ENCODE measurements at places on chromosomes 11 and 22. TPM values are rescaled to one million over a fixed set of nuclear protein-coding genes. Genes with fewer than 3 reads are reported as not detected.

DNA sequence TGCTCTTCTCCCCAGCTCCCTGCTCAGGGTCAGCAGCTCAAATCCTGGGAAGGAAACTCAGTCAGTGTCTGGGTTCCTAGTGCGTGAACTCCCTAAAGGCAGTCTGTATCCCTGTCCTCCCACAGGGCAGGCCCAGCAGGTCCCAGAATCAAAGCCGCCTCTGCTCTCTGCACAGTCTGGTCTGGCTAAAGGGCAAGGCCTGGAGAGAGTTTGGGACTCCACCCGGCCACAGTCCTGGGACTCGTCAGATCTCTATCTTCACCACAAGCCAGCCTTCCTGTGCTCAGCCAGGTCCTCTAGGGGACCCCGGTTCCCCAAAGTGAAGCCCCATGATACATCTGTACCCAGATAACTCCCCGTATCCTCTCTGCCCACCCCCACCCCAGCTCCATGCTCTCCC is 56.2 kb upstream of the CSNK2A3 start:
- no peak for DNase-seq

GRCh38 chr22:36736701-36737320 is 33.3 kb upstream of the CACNG2 start:
- DNase-seq, result no peak

DNA sequence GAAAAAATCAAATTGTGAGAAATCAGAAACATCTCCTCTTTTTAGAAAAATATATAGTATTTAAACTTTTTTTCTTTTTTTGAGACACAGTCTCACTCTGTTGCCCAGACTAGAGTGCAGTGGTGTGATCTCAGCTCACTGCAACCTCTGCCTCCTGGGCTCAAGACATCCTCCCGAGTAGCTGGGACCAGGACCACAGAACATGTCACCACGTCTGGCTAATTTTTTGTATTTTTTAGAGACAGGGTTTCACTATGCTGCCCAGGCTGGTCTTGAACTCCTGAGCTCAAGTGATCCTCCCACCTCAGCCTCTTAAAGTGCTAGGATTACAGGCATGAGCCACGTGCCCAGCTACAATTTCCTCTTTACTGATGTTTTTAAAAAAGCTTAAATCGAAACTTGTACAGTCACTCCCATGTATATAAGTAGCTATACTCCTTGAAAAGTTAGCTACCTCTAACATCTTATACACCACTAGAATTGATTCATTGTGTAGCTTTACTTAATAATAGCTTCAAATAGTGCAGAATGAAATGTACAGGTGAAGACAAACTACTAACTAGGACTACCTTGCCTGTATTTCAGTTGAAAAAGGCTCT is 10.3 kb downstream of the EIF4G2 start:
- no peak for DNase-seq

- DNase-seq, result no peak
Measured at GRCh38 chr11:127600674-127601073, 600.1 kb upstream of the KIRREL3 start.

DNA sequence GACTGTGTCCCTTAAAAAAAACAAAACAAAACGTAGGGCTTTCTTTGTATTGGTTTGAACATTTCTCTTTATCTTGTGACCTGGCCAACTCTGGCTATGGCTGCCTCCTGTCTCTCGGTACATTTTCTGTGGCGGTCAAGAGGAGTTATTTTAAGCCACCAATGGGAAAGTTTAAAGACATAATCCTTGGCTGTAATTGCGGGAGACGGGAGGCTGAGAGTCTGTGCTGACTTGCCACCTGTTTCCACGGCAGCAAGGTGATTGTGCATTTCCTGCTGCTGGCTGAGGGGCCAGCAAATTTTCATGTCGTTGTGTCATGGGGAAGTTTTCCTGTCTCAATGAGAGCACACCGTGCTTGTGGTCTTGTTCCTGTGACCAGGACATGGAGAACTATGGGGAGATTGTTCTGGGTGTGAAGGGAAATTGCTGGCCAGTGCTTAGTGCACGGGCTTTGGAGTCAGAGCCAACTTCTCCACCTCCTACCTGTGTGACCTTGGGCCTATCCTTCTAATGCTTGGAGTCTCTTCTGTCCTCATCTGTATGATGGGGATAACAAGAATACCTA is 11.0 kb downstream of the PTPRJ start:
- DNase-seq, result no peak

DNA sequence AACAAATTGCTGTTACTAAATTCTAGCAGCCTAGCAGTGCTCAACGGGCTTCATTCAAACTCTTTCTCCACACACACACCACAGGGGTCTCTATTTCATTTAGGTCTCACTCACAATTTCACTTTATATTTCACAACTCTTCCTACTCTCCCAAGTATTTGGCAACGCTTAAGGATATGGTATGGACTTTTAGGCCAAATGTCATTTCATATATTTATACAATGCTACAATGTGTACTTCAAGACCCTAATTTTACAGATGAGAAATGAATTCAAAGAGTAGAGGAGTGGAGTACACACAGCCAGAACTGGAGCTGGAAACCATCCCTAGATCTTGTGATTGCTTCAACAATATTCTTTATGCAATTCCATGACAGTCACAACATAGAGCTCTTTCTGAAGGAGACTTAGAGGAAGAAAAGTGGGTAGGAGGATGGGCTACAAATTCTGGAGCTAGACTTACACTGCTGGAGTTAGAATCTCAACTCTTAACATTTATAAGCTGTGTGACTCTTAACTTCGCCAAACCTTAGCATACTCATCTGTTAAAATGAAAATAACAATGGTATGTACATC is 2.5 kb upstream of the MS4A13 start:
- no peak for DNase-seq

Gene ARHGAP20
- total RNA-seq, result 2.2 TPM

GRCh38 chr11:729492-730074 is 17.7 kb upstream of the TALDO1 start:
- DNase-seq, result no peak

GRCh38 chr11:123086305-123086704 is 24.4 kb upstream of the HSPA8 start:
- no peak for DNase-seq

GRCh38 chr11:2347308-2347830 is 29.7 kb upstream of the CD81 start:
- no peak for DNase-seq

- DNase-seq, result no peak
Measured at GRCh38 chr11:44226945-44227344, 83.0 kb downstream of the ALX4 start.

Gene ACR
- total RNA-seq, result not detected

Gene PRODH
- total RNA-seq, result not detected

Gene SYT7
- not detected for total RNA-seq

Gene DRD2
- total RNA-seq, result not detected

Gene MS4A4A
- total RNA-seq, result not detected

DNA sequence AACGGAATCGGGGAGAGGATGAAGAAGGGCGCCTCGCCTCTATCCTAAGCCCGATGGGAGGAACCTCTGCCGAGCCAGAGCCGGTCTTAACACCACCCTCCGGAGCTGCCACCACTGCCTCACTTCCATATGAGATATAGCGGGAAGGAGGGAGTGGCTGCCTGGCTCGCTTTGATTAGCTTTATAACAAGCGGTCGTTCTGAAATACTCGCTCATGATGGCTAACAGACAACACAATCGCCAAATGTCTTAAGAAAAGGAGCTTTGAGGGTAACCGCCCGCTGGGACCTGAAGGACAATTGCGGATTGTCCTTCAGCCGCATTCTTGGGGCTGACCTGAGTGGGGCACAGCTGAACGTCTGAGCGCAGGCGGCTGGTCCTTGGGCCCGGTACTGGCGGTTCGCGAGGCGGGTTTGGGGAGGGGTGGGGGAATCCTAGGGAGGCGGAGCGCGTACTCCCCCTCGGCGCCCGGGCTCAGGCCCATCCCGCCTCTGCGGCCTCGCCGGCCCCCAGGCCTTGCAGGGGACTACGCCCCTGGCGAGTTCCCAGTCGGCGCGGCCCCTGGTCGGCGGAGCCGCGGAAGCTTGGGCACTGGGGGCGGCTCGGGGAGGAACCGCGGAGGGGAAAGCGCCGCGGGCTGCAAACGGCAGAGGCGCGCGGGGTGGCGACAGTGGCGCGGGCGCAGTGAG is at the start of gene PLAAT5:
PLAAT5 (minus strand) TSS at position 617 of the 689 bp plus-strand sequence; CDS start at position 484, 133 bp downstream.
- DNase-seq, result no peak
